ENCODE measurements at places on chromosomes 5 and 9. TPM values are rescaled to one million over a fixed set of nuclear protein-coding genes. Genes with fewer than 3 reads are reported as not detected.

The SPATA31D1 gene
- total RNA-seq: not detected

The PSMB7 gene
- total RNA-seq: 149 TPM

The SARDH gene
- total RNA-seq: 5.1 TPM

The IL31RA gene
- 3.3 TPM for total RNA-seq

The NOXA1 gene
- total RNA-seq: 0.73 TPM

The NIPSNAP3A gene
- 25.1 TPM for total RNA-seq

The EDIL3 gene
- 40.4 TPM for total RNA-seq

The GPR151 gene
- not detected for total RNA-seq

The ORM2 gene
- not detected for total RNA-seq

The MYMK gene
- not detected for total RNA-seq

The ADAMTS16 gene
- 0.17 TPM for total RNA-seq

The SLC36A2 gene
- not detected for total RNA-seq

The ACOT12 gene
- total RNA-seq: 2.2 TPM

The PCDHA10 gene
- total RNA-seq: under 0.01 TPM

The GCNT4 gene
- total RNA-seq: 2.3 TPM

The OBP2A gene
- total RNA-seq: not detected

The AOPEP gene
- total RNA-seq: 47.8 TPM

The CXXC5 gene
- 140 TPM for total RNA-seq

The AQP3 gene
- 21.2 TPM for total RNA-seq

The GAS1 gene
- total RNA-seq: 37.4 TPM

The INSL4 gene
- not detected for total RNA-seq

The SPATA31A6 gene
- not detected for total RNA-seq

The IFNA13 gene
- total RNA-seq: not detected

The CCDC152 gene
- 5.8 TPM for total RNA-seq

The CDH9 gene
- not detected for total RNA-seq

The TEX48 gene
- not detected for total RNA-seq

Data from smooth muscle cell of trachea (primary cell).